ENCODE measurements at places on chromosomes 12 and 14.
A peak's percentile ranks its signal among the peaks of the same experiment; 100 is the strongest.

- DNase-seq = no peak
Measured at GRCh38 chr12:93059925-93060665, 131.0 kb upstream of the EEA1 start.

- peak; percentile 87 for DNase-seq
Measured at GRCh38 chr14:74860899-74861733, 14.8 kb downstream of the PROX2 start.

- no peak for DNase-seq
Measured at GRCh38 chr12:53726946-53727309, 324 bp downstream of the CALCOCO1 start.

DNA sequence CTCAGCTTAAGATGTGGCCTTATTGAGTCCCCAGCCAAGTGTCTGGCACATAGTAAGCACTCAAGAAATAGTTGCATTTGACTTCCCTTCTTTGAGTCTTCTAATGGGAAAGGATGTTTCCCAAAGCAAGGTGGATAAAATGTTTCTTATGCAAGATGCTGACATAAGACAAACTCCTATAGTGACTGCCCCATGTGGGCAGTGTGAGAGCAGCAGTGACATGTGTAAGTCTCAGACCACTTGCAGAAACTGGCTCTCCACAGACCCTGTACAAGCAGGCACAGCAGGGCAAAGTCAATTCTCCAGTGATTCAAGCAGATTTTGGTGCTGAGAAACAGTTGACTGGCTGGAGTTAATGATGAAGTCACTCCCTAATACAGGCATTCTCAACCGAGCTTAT, 255.3 kb downstream of the ANO2 start:
- DNase-seq = no peak

- no peak for DNase-seq
Measured at GRCh38 chr12:28443337-28443736, 253.1 kb downstream of the CCDC91 start.

GRCh38 chr14:106586098-106586704, 1059.8 kb downstream of the TMEM121 start:
- DNase-seq = peak; percentile 32

GRCh38 chr12:109557805-109558204, 15.5 kb downstream of the MMAB start:
- no peak for DNase-seq

DNA sequence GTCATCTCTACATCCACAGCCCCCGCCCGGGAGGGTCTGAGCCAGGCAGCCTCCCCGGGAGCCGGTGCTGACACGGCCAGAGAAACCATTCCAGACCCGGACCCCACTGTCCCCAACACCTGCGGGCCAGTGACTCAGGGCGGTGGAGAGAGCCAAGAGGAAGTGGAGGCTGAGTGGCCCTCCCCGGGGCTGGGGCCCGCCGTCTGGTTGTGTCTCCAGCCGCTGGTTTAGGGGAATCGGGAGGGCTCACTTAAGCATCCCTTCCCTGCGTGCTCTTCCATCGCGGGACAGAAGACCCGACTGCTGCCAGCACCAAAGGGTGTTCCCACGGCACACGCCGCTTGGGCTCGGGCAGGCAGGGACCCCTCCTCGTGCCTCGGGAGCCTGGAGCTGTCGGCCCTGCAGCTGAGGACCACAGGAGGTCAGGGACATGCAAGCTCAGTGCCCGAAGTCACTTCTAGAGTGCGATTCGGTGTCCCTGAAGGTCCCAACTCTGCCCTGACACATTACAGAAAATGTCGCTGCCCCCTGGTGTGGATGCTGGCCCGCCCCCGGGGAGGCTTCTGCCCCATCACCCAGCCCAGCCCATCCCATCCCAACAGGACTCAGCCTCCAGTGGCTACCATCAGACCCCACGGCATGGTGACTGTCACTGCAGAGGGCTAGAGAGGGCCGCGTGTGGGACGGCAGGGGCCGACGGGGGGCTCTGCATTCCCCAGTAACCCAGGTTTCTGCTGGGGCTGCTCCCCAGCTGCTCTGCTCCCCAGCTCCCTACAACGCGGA, 50.8 kb downstream of the GALNT9 start:
- no peak for DNase-seq

- DNase-seq = no peak
Measured at GRCh38 chr12:51156245-51156765, 16.6 kb downstream of the TFCP2 start.

- DNase-seq = no peak
Measured at GRCh38 chr14:100622708-100623485, 35.7 kb upstream of the BEGAIN start.

GRCh38 chr12:32176606-32177005, 70.0 kb downstream of the BICD1 start:
- DNase-seq = no peak

DNA sequence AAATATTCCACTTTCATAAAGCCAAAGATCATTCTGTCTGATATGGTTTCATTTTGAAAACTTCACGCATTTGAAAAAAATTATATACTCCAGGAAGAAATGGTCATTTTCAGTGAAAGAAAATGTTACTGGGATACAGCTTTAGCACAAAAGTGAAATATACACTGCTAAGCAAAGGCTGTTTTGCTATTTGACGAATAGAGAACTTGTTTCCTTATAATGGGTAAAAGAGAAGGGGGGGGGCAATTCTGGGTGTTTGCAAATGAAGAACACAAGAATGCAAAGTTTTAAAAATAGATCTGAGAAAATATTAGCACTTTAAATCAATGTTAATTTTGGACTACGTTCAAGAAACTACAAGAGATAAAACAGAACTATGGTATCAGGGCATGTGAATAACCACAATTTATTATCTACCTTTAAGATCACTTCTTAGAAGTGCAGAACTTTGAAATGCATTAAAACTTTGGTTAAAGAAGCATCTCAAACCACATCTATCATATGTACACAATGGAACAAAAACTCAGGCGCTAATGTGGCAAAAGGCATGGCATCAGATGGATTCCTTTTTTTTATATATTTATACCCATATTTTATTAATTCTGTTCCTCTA, 51.1 kb downstream of the EFCAB11 start:
- no peak for DNase-seq

- no peak for DNase-seq
Measured at GRCh38 chr12:45220363-45220931, 4.6 kb downstream of the ANO6 start.

DNA sequence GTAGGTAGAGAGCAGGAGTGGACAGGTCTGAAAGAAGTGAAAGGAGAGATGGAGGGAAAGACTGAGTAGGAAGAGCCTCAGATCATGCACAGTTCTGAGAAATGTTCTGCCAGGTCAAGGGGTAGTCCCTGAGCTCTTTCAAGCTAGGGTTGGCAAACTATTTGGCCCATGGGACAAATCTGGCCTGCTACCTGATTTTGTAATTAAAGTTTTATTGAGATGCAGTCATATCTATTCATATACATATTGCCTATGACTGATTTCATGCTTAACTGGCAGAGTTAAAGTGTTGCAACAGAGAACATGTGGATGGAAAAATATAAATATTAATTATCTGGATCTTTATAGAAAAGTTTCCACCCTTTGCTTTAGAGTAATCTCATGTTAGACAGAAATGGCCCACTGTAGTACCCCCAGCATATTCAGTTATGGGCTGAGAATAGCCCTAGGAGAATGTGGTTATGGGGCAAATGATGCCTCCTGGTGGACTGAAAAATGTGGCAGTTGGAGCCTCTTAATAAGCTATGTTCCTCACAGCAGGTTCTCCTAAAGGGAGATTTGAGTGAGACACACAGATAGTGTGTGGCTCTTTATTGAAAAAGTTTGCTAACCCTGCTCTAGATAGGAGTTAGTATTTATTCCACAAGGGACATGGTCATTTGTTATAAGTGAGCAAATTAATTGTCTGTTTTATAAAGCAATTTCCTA, 476.9 kb downstream of the LRIG3 start:
- DNase-seq = peak; percentile 22

DNA sequence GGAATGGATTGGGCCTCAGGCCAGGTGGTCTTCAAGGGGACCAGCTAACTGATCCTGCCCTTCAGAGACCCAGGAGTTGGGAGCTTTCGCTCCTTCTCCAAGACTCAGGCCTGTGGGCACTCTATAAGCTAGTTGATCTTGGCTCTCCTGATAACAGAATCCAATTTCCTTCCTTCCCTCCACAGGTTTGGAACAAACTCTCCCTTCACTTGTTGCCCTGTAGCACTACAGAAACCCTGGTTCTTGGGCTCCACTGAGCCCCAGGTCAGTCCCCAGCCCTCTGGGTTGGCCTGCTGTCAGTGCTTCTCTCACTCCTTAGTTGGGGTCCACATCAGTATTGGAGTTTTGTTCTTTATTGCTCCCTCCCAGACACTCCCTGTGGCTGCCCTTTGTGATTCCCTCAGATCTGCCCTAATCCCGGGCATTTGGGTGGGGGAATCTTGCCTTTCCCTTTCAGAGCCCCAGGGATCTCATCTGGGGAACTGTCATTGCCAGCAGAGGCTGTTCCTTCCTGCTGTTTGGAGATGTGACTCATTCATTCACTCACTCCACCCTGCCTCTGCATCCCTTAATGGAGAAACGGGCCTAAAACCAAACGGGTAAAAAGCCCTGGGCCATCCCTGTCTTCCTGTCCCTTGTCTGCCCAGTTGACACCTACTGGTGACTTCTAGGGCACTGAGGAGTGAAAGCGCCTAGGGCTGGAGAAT, 4.4 kb upstream of the GPD1 start:
- DNase-seq = no peak

DNA sequence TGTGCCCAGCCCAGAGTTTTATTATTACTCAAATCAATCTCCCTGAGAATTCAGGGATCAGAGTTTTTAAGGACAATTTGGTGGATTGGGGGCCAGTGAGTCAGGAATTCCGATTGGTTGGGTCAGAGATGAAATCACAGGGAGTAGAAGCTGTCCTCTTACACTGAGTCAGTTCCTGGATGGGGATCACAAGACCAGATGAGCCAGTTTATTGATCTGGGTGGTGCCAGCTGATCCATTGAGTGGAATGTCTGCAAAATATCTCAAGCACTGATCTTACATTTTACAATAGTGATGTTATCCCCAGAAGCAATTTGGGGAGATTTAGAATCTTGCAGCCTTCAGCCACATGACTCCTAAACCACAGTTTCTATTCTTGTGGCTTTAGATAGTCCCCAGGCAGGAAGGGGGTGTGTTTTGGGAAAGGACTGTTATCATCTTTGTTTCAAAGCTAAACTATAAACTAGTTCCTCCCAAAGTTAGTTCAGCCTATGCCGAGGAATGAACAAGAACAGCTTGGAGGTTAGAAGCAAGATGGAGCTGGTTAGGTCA, 89.1 kb upstream of the CNOT2 start:
- no peak for DNase-seq

- DNase-seq = no peak
Measured at GRCh38 chr12:49847161-49847560, 4.3 kb upstream of the BCDIN3D start.

- peak; percentile 44 for DNase-seq
Measured at GRCh38 chr14:44149597-44149996, 357.5 kb downstream of the FSCB start.

- no peak for DNase-seq
Measured at GRCh38 chr14:104148433-104149277, 10.3 kb downstream of the KIF26A start.

Measured in HEK293T (cell line).